Putamen (tissue), 1 donor: ENCODE measurements at places on chromosomes 1 and 21.
A peak's percentile ranks its signal among the peaks of the same experiment; 100 is the strongest.

DNA sequence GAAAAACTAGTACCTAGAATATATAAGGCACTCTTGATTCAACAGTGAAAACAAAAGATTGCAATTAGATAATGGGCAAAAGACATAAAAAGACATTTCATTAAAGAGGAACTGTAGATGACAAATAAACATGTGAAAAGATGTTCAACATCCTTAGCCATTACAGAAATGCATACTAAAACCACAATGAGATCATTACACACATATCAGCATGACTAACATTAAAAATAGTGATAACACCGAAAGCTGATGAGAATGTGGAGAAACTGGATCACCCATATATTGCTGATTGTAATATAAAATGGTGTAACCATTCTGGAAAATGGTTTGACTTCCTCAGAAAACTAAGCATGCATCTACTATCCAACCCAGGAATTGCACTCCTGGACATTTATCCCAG, 340.3 kb downstream of the SEC16B start:
- DNase-seq: no peak

- no peak for DNase-seq
These were observed 112.6 kb downstream of the EIF4G3 start for GRCh38 chr1:21064057-21064456.

- DNase-seq: peak; percentile 40
These were observed 42.6 kb downstream of the CD34 start for GRCh38 chr1:207868251-207868773.

DNA sequence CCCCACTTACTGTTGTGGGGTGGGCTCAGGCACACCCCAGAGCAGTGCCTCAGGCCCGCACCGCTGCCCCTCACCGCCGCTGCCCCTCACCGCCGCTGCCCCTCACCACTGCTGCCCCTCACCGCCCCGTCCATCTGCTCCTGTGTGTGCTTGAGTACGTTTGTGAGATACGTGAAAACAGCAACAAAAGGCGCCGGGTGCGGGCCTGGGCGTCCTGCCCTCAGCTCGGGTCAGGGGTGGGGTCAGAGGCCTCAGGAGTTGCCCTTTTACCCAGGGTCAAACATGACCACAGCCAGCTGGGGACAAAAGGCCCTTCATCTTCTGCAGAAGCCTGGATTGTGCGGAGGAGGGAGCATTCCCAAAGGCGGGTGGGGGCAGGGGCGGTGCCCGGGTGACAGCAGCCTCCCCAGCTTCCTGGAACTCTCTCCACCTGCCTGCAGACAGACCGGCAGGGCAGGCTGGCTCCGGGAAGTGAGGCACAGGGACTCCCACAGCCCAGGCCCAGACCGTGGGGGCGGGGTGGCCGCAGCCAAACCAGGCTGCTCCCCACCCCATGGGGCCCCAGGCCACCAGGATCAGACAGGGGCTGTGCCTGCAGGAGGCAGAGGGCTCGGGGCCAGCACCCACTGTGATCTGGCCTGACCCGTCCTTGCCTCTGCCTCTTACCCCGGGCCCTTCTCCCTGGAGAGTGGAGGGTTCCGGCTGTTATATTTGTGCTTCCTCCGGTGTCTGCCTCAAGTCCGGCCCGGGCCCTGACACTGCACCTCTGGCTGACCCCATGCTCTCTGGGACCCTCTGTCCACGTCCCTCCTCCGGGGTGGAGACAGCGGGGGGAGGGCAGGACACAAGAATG, 2.3 kb upstream of the VWA1 start:
- DNase-seq: peak; percentile 86

- DNase-seq: no peak
These were observed 27.9 kb downstream of the SLC45A1 start for GRCh38 chr1:8345621-8346415.
